ENCODE measurements at places on chromosomes 11 and 22.

GRCh38 chr11:40387240-40387980, 1072.0 kb downstream of the LRRC4C start:
- no peak for DNase-seq

DNA sequence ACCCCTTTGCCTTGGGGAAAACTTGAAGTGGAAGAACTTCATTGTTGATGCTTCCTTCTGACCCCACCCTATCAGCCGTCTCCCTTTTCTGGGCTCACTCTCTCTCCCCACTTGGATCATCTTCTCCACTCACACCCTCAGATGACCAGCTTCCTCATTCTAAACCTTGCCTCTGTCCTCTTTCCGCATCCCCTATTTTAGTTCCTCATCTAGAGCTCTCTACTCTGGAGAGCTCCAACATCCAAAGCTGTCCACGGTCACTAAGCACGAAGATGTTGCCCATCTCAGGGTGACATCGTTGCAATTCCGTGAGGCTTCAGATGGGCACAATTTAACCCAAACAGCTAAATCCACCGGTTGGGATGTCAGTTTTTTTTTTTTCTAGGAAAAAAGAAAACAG, 31.6 kb upstream of the ME3 start:
- no peak for DNase-seq

- DNase-seq = no peak
Observed at GRCh38 chr11:96293598-96294021, 49.4 kb downstream of the MAML2 start.

DNA sequence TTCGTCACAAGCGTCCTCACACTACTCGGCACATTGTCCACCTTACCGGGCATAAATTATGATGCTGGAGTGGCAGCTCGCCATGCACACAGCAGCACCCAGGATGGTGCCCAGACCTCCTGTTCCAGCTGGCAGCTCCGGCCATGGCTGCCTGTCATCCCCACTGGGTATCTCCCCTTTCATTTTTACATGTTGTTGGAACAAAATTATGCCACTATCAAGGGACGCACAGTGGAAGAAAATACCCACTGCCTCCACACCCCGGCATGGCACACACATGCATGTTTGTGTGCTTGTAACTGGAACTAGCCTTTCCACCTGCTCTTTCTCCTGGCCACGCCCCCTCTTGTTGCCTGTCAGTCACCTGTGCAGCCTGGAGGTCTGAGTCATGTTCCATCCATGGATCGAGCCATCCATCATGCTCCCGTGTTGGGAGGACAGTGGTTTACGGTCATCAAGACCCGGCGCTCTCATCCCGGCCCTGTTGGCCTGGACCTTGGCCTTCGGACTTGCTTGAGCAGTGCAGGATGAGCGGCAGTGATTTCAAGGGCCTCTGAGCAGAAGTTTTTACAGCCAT, 1069.6 kb downstream of the BRD1 start:
- no peak for DNase-seq

GRCh38 chr11:134069426-134070341, 812 bp downstream of the JAM3 start:
- no peak for DNase-seq

DNA sequence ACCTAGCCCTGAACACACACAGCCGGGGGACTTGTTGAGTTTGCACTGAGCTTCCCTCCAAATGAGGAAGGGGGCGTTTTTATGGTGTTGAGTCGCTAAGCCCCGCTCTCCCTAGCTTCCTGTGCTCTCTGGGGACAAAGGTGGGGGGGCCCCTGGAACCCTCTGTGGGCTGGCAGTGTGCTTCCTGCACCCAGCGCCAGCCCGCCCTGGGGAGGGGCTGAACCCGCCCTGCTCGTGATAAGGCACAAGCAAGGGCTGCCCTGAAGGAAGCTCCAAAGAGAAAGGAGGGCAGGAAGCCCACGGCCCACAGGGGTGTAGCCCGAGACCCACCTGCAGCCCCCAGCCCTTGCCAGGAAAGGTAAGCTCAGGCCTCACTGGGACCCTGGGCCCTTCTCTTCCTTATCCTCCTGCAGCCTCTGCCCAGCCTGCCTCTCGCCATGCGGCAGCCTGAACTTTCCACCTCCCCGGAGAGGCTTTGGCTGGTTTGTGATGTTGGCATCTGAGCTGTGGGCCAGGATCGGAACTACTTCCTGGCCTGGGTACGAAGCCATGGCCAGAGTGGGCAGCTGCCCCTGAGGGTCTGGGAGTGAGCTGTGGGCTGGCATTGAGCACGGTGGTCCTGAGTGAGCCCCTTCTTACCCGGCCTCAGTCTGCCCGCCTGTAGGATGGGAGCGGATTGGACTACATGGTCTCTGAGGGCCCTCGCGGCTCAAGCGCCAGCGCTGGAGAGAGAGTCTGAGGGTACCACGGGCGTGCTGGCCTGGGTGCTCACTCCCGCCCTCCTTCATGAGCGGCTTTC, at the start of gene FERMT3:
FERMT3 (plus strand) TSS at position 265 of the 799 bp plus-strand sequence. CDS start 644 bp downstream, outside the sequence.
- no peak for DNase-seq
